ENCODE measurements at places on chromosomes 3 and 15.

DNA sequence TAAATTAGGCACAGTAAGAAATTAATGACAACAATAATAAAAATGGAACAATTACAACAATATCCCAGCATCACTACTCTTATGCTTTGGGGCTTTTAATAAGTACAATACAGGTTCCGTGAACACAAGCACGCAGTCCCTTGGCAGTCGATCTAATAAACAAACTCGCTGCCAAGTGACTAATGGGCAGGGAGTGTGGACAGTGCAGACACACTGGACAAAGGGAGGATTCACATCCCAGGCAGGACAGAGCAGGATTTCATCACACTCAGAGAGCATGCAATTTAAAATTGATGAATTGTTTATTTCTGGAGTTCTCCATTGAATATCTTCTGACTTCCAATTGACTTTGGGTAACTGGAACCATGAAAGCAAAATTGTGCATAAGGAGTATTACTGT, 524.1 kb upstream of the CFAP20DC start:
- no peak for DNase-seq

DNA sequence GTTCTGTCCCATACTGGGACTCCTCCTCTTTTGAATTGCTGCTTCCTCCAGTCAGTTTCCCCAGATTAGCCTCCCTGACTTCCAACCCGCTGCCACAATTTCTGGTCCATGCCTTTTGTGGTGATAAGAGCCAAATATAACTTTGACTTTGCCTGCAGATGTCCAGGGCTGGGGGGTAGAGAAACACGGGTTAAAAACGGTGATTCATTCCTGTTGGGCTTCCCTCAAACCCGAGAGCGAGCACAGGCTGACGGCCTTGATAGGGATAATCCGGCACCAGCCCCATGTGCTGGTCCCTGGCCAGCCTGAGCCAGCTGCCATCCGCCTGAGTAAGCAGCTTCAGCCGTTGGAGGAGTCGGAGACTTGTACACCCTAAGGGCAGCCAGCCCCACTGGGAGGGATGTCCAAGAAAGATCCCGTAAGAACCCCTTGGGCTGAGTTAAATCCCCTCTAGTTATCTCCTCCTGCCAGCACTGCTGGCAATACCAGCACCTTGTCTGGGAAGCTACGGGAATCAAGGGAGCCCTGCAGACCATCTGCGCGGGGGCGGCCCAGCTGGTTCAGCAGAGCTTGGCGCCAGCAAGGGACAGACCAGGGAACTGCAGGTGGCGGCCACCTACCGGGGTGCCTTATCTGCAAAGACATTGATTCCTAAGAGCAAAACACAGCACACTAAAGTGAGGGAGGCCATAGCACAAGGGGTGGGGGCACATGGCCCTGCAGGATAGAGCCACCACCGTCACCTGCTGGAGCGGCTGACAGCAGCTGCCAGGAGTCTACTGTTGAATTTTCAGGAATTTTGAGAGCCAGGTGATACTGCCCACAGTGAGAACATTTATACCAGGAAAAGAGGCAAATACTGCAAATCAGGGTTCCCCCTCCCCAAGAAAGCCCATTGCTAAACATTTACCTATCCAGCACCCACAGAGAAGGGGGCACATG, 18.1 kb downstream of the CSPG4 start:
- peak; percentile 89 for DNase-seq

DNA sequence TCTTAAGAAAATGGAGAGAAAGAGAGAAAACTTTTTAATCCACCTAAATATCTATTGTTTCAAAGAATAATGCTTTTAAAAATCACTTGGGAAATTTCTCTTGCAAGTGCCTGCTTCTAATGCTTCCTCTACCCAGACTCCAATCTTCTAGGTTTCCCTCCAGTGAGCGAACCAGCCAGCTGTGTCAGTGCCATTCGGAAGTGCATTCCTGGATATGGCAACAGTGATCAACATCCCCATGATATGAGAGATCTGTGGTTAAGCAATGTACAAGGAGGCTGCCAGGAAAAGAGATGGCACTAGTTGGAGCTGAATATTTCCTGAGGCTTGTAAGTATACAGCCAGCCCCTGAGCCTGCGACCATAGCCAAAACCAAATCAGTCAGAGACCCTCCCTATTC, 53.3 kb upstream of the KCNMB2 start:
- DNase-seq = no peak

DNA sequence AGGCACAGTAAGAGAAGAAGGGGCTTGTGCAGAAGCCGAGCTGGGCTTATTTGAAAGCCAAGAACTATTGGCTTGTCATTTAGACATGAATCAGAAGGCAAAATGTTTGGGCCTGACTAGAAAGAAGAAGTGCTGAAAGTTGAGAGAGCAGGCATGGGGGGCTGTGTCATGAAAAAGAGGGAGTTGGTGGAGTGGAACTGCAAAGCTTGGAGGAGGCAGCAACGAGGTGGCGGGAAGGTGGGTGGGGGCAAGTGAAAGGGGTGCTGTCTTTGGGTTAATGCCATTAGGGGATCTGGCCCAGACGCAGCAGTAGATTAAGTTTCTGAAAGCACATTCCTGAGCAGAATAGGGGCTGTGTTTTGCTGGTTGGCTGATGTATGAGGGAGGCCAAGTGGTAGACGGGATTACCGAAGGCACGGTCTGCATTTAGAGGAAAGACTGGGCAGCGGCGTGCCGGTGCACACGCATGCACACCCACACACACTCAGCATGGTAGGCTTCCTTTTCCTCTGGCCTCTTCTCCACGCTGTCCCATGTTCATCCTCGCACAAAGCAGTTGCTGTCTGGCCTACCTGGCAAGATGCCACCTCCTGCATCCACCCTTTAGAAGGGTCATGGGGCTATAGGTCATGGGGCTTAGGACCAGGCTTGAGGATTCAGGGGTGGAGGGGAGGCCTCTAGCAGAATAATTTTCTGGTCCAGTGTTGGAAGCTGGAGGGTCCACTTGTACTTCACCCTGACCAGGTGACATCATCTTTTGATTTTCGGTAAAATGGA, 43.0 kb downstream of the BOC start:
- DNase-seq = no peak
